ENCODE measurements at places on chromosomes 11 and 22.

DNA sequence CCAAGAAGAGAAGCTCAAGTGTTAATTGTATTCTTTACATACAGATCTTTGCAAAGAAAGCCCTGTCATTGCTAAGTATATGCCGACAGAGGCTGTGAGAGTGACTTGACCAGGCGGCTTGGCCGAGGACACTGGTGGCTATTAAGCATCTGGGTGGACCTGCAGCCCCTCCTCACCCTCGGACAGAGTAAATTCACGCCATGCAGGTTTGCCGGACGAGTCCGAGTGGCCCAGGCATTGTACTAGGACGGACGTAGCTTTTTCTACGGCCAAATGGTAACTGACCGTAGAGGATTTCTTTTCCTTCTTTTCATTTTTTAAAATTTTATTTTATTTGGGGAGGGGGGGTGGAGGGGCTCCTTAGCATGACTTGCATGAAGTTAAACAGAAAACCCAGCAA lies 47.0 kb downstream of the KCNC1 start:
- DNase-seq, result no peak

- DNase-seq, result no peak
Observed at GRCh38 chr11:131278472-131278871, 91.9 kb upstream of the NTM start.

GRCh38 chr22:23678133-23678532 lies 12.7 kb upstream of the RGL4 start:
- no peak for DNase-seq

DNA sequence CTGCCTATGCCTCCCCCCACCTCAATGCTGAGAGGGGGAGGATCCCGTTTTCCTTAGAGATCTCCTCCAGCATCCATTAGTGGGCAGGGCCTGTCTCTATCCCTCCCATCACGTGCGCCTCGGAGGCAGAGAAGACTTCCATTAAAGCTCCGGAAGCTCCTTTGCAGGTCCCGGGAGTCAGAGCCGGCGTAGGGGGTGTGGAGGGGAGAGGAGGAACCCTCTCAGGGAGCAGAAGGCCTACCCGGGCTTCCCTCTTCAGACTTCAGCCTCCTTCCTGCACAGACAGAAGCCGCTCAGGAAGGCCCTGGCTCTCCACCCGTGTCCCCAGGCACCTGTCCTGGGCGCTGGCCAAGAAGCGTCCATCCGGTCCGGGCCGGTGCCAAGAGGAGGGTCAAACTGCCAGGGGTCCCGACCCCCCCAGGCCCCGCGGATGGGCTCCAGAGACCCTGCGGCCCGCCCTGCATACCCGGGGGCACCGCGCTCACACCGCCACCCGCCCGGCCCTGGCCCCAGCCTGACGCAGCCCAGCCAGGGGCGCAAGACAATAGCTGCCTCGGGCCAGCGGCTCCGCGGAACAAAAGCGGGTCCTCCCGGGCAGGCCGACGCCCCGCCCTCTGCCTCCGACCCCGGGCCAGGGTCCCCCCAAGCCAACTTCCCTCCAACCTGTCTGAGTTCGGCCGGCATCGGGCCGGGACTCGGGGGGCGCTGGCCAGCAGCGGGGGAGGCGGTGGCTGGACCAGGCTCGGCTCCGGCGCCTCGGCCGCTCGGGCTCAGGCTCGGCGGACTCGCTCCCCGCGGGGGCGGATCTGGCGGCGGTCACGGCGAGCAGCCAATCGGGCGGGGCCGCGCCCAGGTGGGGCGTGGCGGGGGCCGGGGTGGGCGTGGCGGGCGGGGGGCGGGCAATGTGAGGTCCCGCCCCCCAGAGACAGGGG lies 29.9 kb downstream of the ARVCF start:
- DNase-seq, result peak; percentile 61

GRCh38 chr11:112025707-112026106 lies 499 bp downstream of the DLAT start:
- DNase-seq, result no peak

GRCh38 chr11:76041208-76041607 lies 165.1 kb downstream of the WNT11 start:
- no peak for DNase-seq

GRCh38 chr11:45037434-45038005 lies 86.8 kb upstream of the TP53I11 start:
- DNase-seq, result no peak

DNA sequence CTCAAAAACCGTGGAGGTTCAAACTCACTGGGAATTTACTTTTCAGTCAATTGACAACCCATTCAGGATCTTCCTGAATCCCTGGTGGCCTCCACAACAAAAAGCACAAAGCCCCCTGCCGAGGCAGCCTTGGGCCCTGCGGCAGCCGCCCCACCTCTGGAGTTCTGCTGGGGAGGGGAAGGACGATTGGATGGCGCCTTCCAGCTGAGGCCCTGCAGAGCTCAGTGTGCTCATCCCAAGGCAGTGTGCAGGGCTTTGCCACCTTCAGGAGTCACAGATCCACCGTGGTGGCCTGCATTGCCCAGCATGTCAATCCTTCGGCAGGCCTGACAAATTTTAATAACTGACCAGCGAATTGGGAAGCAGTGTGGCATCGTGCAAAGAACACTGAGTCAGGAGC lies 7.4 kb downstream of the ZFTA start:
- DNase-seq, result no peak

GRCh38 chr11:79358258-79358657 lies 82.6 kb downstream of the TENM4 start:
- DNase-seq, result no peak

- no peak for DNase-seq
Observed at GRCh38 chr22:24954114-24954463, 1.6 kb downstream of the KIAA1671 start.

Data from thymus (tissue), 14 donors.